GM23338 (cell line): ENCODE measurements at places on chromosomes 11 and 22. TPM values are rescaled to one million over a fixed set of nuclear protein-coding genes. Genes with fewer than 3 reads are reported as not detected.

DNA sequence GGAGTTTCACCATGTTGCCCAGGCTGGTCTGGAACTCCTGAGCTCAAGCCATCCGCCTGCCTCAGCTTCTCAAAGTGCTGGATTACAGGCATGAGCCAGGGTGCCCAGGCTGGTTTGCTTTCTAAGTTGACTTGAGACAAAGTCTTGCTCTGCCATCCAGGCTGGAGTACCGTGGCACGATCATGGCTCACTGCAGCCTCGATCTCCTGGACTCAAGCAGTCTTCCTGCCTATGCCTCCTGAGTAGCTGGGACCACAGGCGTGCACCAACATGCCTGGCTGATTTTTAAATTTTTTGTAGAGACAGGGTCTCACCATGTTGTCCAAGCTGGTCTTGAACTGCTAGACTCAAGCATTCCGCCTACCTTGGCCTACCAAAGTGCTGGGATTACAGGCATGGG lies 31.0 kb downstream of the SNU13 start:
- no peak for DNase-seq

DNA sequence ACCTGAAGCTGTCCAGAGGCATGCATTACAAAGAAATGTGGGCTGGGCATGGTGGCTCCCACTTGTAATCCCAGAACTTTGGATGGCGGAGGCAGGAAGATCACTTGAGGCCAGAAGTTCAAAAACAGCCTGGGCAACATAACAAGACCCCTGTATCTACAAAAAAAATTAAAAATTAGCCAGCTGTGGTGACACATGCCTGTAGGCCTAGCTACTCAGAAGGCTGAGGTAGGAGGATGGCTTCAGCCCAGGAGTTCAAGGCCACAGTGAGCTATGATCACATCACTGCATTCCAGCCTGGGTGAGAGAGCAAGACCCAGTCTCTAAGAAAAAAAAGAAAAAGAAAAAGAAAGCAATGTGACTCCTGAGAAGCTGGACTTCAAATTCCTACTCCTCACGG lies 138.5 kb upstream of the HSD17B12 start:
- no peak for DNase-seq

GRCh38 chr11:57484141-57484710 lies 23.9 kb downstream of the RTN4RL2 start:
- DNase-seq: no peak

Gene ACRV1
- not detected in 2 replicates for total RNA-seq

DNA sequence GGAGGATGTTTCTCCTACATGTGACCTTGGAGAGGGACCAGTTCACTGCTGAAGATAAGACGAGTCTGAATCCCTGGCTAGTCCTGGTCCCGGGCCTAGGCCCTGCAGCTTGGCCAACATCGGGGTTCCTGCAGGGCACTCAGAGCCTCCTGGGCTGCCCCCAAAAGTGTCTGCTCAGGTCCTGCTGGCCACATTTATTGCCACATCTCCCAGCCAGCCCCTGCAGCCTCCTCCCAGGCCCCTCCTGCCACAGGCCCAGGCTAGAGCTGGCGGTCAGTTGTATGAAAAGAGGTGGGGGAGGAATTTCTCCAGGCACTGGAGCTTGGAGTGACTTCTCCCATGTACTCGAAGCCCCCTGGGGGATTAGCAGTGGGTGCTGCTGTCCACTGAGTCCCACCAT lies 56.5 kb upstream of the PPARA start:
- DNase-seq: no peak

DNA sequence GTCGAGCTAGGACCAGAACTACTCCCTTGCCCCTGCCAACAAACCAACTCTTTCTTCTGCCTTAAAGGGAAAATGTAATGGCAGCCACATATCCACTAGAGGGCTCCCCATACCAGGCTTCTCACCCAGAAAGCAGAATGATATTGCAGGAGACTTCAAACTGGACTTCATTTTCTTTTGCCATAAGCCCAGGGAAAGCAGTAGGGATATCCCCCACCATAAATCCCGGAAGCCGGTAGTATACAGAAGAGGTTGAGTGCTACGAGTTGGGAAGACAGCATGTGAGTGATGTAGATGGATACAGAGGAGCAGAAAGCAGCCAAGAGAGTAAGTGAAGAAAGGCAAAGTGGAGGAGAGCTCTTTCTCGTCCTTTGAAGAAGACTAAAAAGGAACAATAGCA lies 12.1 kb downstream of the PLAAT5 start:
- peak; percentile 89 for DNase-seq

DNA sequence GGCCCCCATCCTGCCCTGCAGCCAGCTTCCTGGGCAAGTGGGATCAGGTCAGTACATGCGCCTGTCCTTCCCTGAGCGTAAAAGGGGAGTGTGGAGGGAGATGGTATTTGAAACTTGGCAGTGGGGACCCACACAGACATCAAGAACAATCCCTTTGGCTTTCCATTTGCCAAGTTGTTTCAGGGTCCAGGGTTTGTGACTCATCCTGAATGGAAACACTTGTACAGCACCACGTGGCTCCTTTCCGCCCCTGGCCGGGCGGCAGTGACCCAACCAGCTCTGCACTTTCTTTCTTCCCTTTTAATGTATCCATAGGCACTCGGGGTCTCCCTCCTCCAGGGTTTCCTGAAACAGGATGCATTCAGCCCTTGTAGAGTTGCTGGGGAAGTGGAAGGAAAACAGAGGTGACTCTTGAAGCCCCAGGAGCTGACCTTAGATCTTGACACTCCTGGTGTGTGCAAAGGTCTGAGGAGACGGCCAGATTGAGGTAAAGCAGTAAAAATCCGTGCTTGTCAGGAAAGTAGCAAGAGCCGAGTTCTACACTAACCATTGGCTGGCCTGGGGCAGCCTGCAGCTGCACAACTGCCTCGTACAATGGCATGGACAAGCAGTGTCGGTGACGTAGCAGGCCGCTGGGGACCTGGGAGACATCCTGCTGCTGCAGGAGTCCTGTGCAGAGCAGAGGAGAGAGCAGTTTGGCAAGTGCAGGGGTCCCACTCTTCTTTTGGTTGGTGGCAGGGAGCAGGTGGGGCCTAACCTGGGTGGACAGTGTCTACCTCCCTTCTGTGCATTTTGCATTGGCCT lies 189.8 kb downstream of the SNX19 start:
- no peak for DNase-seq

DNA sequence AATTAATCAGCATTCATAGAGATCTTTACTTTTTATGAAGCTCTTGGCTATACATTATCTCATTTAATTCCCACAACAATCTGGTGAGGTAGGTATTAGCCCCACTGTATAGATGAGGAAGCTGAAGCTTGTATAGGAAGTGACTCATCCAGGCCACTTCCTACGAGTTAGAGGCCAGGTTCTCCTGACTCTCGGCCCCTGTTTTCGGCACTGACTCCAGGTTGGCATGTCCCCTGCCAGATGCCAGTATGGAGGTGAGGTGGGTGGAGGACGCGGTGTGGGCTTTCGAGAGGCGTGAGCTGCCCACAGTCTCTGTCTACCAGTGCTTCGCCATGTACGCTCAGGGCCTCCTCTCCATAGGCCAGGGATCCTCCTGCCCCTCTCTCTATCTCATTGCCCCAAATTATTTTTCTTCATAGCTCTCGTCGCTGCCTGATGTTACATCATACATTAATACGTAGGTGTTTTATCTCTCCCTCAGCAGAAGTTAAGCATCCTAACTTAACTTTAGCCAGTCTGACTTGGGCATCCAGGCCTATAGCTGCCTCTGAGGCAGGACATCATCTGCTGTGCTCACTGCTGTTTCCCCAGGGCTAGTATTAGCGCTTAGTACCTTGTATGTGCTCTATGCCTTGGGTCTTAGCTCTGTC lies 9.0 kb downstream of the DGAT2 start:
- no peak for DNase-seq

Gene OLFML1
- not detected in 2 replicates for total RNA-seq

GRCh38 chr22:21047035-21047661 lies 1.4 kb downstream of the LRRC74B start:
- no peak for DNase-seq

Gene CHADL
- 1.5 and 1.6 TPM in 2 replicates for total RNA-seq

Gene E2F8
- 6.3 and 10.6 TPM in 2 replicates for total RNA-seq

GRCh38 chr11:97865424-97866012 lies 1155.2 kb upstream of the CNTN5 start:
- DNase-seq: no peak

GRCh38 chr11:76257074-76257719 lies 50.9 kb upstream of the WNT11 start:
- no peak for DNase-seq

DNA sequence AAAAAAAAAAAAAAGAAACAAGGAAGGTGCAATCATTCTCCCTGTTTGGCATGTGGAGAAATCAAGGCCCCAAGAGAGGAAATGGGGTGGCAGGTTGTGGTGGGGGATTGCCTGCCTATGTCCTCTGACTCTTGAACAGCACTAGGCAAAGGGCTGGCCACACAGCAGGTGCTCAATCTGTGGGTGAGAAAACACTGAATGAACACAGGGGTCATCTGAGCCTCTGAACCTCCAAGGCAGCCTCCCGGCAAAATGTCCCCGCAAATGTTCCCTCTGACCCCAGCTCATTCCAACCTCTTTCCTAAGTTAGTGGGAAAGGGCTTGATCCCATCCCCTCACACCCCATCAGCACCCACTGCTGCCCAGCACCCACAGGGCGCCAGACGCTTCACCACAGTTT lies 4.6 kb downstream of the PLA2G6 start:
- DNase-seq: no peak

GRCh38 chr11:122556605-122557004 lies 98.9 kb upstream of the UBASH3B start:
- peak; percentile 74 for DNase-seq

Gene MS4A8
- not detected in 2 replicates for total RNA-seq

GRCh38 chr11:64334764-64335735 lies 5.0 kb upstream of the CCDC88B start:
- peak; percentile 56 for DNase-seq

- no peak for DNase-seq
Measured at GRCh38 chr11:21460082-21460481, 732.8 kb upstream of the ANO5 start.

DNA sequence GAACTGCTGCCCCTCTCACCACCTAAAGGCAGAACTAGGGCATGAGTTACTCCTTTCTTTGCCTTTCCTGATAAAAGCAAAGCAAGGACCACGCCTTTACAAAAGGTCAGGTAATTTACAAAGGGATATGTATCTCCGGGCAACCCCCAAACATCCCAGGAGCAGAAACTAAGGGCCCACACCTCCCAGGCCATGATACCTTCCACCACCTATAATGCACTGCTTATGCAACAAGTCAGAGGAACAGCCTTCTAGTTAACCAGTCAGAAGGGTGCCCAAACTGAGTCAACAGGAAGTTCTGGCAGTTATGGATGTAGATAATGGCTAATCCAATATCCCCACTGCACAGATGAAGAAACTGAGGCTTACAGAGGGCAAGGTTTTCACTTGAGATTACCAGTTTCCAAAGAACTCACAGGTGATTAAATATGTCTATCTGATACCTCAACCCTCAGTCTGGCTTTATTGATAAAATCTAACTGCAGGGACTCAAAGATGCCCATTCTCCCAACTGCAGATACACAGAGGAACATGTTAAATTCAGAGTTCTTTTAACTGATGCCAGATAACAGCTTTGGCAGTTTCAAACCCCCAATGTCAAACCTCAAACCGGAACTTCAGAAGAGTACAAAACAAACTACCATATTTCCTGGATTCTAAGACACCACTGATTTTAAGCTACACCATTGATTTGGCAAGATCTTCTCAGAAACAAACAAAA lies 16.8 kb upstream of the CASTOR1 start:
- DNase-seq: no peak

DNA sequence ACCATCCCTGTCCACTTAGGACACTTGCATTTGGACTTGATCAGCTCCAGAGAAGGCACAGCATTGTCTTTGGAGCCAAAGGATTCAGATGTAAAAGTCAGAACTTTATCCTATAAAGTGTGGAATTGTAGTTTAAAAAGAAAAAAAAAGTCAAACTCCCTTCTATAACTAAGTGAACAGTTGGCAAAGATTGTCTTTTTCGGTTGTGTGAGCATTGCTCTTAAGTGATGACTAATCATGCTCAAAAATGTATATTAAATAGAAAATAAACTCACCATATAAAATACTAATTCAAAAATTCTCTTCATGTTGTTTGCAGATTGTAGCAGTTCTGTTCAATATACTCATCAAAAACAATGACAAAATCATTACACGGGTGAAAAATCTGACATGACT lies 93.8 kb downstream of the ETS1 start:
- no peak for DNase-seq
